ENCODE measurements at places on chromosomes 3 and 15.

DNA sequence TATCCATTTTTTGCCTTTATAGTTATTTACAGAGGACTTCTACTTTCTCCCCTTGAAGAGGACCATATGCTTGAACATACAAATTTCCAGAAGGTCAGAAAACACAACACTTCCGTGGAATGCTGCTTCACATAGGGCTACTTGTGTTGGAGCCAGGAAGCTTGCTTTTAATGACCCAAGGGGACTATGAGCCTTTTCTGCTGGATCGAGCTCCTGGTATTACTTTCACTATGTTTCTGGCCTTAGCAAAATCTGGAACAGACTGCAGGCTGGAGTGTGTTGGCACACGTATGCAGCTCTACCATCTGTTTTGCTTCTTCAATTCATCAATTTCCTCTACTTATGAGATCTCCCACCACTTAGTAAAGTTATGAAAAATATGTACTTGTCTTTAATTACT lies 69.3 kb upstream of the CBLB start:
- DNase-seq: no peak

DNA sequence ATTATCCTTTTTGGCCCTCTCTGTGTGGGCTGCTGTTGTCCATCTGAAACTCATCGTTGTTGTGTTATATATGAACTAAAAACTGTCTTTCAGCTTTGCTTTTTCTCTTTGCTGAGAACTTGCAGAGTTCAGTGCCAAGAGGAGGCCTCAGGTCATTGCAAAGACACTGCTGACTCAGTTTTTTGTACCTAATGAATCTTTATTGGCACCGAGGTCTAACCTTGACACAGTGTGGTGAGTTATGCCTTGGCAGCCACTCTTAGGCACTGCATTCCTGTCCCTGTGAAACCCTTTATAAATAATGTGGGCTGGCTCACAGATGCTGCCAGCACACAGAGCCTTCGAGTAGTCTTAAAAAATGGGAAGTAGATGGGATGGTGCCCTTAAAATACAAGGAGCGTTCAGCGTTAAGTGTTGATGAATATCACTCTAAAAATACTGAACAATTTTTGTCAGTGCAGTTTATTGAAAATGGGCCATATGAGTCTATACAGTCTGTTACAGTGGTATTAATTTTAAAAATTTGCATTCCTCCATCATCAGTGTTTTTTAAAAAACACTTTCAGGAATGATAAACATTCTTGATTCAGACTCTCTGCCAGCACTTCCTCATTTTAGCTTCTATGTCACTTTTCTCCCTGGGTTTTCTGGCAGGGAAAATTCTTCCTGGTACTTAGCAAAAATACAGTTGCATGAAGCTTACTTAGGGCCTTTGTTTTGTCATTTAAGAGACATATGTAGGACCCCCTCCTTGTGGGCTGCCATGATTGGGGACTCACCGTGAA lies 234.1 kb downstream of the CACNA2D3 start:
- DNase-seq: no peak

- DNase-seq: no peak
Measured at GRCh38 chr3:43537225-43537624, 84.6 kb downstream of the ANO10 start.

- no peak for DNase-seq
Measured at GRCh38 chr3:146605106-146605505, at the start of gene PLSCR5. Gene PLSCR5 (minus strand): TSS chr3:146605346. CDS start chr3:146605212, 134 bp downstream.

- no peak for DNase-seq
Measured at GRCh38 chr3:31885235-31885634, 95.8 kb downstream of the OSBPL10 start.

DNA sequence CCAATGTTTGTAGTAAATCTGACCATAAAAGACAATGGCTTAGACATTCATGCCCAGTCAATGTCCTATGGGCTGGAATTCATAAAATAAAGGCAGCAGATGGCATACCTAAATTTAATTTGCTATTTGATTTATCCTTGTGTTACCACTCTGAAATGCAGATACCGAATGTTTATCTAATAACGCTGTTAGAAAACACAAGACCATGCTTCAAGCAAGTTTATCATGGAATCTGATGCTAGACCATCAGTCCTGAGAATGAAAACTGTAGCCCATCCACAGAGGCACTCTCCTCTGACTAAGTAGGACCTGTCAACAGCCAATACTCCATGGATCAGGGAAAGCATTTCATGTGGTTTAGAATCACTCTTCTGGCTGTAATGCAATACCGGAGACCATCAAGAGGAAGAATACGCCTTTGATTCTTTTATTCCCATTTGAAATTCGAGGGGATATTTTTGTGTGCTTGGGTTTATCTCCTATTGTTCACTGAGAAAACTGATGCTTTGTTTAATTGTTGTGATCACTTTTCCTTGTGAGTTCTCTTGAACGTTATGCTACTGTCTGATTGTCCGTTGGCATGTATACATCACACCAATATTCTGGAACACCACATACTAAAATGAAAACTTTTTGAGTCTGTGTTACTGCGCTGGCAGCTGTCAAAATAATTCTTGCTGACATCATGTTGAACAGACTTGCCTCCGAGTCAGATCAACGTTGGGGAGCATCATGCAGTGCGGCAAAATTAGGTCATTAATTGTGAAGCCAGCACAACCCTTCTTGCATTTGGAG lies 12.1 kb upstream of the CPB1 start:
- DNase-seq: no peak

Data from D721Med (cell line).